ELR (cell line): ENCODE measurements at places on chromosomes 4 and X.

DNA sequence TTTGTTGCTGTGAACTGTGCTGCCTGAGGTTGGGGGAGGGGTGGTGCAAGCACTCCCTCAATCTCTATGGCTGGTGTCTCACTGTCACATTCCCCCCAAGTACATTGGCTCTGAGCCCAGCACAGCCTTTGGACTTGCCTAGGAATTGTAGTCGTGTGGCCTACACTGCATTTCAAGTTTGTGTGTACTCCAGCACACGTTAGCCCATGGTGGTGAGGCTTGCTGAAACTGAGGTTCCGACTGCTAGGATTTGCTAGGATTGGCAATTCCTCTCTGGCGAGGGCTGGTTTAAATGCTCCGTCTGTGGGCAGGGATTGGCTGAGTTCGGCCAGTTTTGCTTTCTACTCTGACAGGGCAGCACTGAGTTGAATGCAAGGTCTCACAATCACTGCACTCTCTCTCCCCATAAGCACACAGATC lies 121.7 kb upstream of the CXXC4 start:
- DNase-seq: no peak

DNA sequence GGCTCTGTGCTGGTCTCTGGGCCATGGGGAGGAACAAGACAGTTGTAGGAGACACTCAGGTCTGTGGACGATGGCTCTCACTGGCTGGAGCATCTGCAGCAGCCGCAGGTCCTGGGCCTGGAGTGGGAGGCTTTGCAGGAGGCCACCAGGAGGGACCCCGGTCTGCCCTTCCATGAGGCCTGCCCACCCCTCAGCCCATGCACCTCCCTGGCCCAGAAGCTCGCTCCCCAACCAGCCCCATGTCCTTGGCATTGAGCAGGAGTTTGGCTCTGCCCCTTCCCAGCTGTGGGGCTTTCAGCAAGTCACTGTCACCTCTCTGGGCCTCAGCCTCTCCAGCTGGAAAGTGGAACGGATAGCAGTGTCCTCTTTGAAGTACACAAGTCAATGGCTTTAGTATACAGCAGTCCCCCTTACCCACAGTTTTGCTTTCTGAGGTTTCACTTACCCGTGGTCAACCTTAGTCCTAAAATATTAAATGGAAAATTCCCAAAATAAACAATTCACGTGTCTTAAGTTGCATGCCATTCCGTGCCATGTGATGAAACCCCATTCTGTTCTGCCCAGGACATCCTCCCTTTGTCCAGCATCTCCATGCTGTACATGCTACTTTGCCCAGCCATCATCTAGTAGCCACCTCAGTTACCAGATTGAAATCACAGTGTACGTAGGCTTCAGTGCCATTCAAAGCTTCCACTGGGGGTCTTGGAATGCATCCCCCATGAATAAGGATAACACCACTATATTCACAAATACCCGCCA lies 104.0 kb downstream of the CPZ start:
- no peak for DNase-seq

DNA sequence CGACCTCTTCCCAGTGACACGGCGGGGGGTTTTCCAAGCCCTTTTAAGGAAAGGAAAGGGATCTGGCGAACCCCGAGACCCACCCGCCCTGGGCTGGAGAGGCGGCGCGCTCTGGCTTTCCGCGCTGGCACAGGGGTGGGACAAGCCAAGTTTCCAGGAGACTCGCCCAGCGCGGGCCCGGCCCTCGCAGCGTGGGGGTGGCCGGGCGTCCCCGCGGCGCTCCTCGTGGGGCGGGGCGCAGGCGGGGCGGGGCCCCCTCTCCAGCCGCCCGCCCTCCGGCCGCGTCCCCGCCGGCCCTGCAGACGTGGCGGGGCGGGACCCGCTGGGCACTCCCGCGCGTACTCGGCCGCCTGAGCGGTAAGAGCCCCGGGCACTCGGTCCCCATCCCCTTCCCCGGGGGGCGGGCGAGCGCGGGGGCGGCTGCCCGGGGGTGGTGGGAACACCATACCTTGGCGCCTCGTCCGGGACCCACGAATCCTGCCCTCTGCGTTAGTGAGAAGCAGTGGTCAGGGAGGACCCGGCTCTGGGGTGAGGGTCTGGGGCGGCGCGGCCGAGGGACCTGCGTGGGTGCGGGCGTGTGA lies at the start of gene FAM114A1:
Gene FAM114A1, plus strand, starts transcription at position 329 of the 581 bp plus-strand sequence. CDS start 10,273 bp downstream, outside the sequence.
- peak; percentile 84 for DNase-seq

DNA sequence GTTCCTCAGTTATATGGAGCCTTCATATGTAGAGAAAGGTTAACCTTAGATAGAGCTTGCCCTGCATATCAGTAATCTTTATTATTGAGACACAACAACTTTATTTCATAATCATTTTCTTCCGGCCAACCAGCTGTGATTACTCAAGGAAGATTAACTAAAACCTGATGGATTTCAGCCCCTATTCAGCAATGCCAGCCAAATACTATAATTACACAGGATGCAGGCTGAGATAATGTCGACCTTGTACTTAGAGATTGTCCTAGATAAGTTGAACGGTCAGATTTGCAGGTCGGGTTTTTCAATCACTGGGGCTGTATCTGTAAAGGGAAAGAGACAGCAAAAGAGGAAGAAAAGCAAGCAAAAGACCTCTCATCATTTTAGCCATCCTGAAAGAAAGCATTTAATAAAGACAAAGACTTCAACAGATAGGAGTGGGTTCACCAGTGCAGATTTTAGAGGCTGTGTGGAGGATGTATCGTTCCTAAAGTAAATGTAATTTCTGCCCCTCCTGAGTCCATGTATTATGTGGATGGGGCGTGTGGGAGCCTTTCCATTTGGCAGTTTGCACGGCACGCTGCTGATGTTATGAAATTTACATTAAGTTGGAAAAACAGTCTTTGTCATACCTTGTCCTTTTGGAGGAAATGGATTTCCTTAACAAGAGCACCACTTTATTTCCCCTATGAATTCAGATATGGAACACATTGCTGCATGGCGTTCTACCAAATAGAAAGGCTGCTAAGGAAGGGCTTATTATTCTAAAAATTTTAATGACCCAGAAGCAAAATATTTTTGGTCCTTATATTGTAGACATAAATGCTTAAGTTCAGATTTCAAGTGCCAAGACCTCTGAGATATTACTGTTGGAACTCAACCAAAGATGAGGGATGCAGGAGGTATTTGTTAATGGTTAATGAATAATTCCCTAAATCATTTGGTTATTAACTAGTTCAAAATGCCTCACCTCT lies 496.7 kb downstream of the SPRY1 start:
- no peak for DNase-seq

DNA sequence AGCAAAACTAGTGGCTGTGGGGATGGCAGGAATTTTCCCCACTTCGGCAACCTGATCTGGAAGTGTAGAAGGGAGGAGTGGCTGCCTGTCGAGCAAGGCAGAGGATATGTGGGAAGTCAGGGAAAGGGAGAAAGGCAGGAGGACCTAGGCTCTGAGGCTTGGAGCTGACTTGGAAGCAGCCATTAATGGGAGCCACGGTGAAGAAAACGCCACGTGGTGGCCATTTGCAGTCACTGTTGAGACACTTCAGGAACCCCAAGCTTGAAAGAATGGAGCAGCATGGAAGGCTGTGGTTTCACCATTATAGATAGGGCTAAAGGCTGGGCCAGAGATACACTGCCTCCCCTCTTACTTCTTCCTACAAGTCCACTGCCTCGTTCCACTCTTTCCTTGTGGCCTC lies 41.8 kb upstream of the MAML3 start:
- no peak for DNase-seq

- no peak for DNase-seq
Measured at GRCh38 chrX:140971099-140971795, 31.1 kb upstream of the SPANXB1 start.

GRCh38 chr4:158599150-158599549 lies 72.5 kb downstream of the C4orf46 start:
- DNase-seq: no peak

DNA sequence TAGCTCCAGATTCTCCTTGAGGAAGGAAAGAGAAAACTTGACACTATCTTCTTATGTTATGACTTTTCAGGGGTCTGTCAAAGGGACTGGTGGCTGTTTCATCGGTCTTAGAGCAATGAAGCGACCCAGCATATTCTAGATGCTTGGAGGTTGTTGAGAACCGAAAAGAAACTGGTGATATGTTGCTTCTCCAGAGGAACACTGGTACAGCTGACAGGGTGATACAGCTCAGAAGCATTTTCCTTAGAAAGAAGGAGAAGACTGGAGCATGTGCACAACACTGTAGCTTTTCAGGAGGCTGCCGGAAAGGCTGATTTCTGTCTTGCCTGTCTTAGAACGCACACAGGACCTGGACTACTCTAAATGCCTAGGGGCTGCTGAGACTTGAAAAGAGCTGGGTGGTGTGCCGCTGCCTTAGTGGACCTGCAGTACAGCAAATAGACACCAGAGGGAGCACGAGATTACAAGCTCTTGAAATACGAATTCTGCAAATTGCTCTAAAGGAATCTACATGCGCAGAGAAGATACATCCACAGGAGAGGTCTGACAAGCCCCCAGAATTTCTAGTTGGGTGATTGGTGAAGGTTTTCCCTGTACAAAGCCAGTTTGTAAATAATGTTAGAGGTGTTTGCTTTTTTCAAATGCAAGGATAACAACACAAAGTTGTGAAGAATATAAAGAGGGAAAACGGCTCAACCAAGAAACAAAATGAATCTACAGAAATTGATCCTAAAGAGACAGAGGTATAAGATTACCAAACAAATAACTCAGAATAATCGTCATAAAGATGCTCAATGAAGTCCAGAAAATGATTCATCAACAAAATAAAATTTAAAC lies 223.1 kb upstream of the DMD start:
- peak; percentile 28 for DNase-seq

DNA sequence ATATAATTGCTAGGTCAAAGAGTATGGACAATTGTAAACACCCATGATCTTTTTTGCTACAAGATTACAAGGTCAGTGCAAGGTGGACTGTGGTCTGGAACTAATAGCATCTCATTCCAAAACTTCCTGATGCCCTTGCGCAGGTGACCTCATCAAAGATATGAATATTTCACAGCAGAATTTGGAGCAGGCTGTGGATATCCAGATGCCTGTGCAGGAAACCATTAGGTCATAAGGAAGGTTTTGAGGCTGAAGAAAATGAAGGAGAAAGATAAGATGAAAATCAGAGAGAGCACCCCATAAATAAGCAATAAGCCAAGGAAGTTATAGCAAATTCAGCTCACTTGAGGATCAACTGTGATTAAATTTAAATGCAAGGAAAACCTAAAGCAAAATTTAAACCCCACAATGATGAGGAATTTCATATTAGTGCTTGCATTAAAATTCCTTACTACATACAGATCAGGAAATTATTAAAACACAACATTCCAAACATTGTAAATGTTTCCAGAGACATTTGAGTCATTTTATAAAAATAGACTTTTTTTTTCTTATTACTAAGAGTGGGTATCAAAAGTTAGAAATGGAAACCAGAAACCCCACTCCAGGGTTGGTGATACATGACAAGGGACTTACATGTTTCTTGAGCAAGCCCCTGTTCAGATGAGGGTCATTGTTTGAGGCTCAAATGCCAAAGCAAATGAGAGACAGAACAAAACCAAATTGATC lies 100.7 kb upstream of the FAM9C start:
- DNase-seq: no peak

GRCh38 chr4:122107680-122108079 lies 44.5 kb upstream of the BLTP1 start:
- DNase-seq: no peak

- DNase-seq: no peak
Measured at GRCh38 chr4:29734343-29735213, 985.6 kb upstream of the PCDH7 start.

- peak; percentile 69 for DNase-seq
Measured at GRCh38 chr4:102734591-102735385, 26.0 kb downstream of the MANBA start.

DNA sequence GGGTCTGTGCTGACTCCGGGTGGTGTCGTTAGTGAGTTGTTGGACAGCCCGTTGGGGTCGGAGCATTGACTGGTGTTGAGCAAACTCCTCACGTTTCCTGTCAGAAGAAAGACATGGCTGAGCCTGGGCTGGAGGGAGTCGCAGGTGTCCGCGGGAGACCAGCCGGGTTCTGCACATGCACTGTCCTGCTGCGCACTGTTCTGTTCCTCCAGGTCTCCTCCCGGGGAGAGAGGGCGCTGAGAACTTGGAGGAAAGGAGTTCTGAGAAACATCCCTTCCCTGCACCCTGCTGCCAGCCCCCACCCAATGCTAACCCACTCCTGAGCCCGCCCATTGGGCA lies 1.1 kb downstream of the ZNF141 start:
- peak; percentile 13 for DNase-seq

DNA sequence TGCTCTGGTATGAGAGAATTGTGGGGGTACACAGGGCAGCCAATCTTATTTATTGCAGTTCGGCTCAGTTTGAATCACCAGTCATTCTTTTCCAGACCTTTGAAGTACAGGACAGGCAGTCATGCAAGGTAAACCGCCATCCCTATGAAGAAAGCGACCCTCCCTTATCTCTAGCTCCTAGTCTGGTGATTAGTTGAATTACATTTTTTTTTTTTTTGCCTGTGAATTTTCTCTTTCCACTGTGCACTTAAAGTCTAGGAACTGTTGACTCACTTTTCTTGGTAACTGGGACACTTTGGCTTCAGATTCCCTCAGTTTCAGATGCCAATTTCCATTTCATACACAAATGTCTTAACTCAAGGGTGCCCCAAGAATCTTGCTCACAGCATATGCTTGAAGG lies 82.4 kb upstream of the FAM9C start:
- no peak for DNase-seq

DNA sequence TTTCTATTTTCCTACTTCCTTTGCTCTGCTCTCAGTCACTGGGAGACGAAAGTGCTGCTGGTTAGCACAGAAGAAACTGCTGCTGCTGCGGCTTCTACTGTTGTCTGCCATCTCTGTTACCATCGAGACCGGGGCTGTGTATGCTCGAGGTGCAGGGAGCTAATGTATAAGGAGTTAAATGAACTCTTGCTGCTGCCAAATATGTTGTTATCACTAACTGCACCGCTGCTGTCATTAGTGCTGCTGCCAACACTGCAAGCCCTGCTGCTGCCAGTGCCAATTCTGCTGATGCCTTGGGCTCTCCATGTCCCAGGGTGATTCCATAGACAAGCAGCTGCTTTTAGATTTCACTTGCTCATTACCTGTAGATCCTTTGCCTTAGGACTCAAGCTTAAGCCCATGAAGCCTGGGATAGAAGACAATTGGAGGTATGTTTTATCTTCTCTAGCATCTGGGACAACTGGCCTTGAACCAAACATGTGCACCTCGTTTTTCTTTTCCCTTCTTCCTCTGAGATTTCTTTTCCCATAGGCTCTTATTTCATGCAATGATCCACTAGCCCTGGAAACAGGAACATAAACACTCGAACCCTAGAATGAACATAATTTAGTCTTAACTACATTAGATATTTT lies 107.8 kb downstream of the CCSER1 start:
- DNase-seq: no peak

- DNase-seq: peak; percentile 8
Measured at GRCh38 chrX:134144231-134144630, 92.8 kb upstream of the CCDC160 start.

GRCh38 chrX:100695302-100695701 lies 36.6 kb downstream of the SYTL4 start:
- peak; percentile 44 for DNase-seq

DNA sequence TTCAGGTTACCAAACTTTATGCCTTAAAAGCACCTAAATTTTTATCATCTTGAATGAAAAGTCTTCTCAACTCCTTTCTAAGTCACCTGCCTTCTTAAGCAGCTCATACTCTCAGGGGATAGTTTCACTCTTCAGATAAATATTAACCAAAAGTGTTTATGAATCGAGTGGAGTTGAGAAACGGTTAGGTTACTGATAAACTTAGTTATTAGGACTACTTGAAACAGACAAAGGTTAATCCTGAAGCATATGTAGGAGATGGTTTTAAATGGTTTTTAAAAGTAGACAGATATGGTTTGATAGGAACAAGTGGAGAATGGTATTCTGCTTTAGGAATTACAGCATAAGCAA lies 32.8 kb downstream of the CLDN22 start:
- no peak for DNase-seq
